Tibial nerve (tissue), 4 donors: ENCODE measurements at places on chromosomes 2 and 18. TPM values are rescaled to one million over a fixed set of nuclear protein-coding genes. Genes with fewer than 3 reads are reported as not detected.

DNA sequence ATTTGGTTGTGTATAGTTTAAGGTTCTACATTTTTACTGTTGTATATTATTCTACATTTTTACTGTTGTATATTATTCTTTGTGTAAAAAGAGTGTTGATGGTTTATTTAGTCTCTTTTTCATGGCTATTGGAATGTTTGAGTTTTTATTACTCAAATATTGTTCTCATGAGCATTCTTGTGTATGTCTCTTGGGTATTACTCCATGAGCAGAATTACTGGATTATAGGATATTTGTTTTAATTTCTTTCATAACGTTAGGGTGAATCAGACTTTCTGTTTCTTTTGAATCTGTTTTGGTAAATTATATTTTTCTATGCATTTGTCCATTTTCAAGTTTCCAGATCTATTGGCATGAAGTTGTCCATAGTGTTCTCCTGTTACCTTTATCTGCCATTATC lies 111.6 kb downstream of the DYNAP start:
- no peak for DNase-seq

GRCh38 chr2:54605836-54606235 lies 117.6 kb upstream of the EML6 start:
- no peak for DNase-seq

GRCh38 chr2:189474526-189474925 lies 33.3 kb downstream of the WDR75 start:
- no peak for DNase-seq

The LIMS4 gene
- 7.3 TPM for total RNA-seq
